ENCODE measurements at places on chromosomes 5 and 9.

GRCh38 chr9:16869882-16870595 lies 431 bp downstream of the BNC2 start:
- DNase-seq = no peak

DNA sequence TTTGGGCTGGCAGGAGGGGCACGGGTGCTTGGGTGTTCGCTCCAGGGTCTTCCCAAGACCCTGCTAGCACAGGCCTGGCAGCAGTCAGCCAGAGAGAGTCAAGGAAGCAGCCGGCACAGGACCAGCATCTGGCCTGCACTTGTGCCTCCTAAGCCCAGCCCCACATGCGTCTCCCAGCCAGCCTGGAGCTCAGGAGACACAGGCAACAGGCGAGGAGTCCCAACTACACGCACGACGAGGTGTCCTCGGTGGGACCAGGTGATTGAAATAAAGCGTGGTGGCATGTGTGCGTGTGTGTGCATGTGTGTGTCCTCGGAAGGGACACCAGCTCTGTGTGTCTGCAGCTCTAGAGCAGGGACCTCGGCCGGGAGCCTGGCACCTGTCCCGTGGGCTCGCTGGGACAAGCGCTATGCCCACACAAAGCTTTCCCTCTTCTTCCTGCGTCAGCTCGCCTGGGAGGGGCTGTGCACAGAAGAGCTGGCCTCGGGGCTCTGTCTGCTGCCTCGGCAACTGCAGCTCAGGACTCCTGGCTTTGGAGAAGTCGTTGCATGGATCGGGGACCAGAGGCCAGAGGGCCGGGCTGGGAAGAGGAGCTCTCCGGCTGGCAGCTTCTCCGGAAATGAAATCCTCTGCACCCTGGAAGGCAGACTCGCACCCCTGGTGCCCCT lies 14.7 kb upstream of the SLC9A3 start:
- DNase-seq = no peak

DNA sequence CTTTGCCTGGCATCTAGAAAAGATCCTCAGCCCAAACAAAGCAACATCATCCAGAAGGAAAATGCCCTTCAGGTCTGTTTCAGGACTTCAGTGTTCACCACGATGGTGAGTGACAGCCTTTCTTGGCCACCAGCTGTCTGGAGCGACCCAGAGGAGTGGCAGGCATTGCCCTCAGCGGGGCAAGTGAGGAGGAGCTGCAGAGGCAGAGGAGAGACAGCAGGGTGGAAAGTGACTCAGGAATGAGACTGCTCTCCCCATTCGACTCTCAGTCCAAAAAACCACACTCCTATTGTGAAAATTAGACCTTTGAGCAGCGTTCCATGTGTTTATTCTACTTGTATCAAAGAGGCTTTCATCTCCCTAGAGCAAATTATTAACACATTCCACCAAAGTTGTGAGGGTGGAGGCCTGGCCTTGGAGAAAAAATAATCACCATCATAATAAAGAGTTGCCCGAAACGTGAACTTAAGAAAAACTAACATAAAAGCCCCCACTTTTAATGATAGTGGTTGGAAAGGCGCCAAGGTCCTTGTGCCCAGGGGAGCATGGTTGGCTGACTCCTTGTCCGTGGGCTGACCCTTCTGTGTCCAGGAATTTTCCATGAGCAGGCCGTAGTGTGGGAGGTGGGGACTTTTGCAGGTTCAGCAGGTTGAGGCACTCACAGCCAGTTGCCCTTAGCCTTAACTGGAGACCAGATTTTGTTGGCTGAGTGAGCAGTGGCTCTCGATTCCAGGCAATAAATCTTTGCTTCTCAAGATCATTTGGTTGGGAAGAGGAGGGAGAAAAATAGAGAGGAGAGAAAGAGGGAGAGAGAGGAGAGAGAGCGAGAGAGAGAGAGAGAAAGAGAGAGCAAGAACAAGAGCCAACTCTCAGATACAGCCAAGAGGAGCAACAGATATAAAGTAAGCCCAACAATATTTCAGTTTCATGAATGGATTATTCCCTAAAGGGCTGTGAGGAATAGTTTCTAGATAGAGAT lies 125.9 kb upstream of the ANKRD55 start:
- no peak for DNase-seq

DNA sequence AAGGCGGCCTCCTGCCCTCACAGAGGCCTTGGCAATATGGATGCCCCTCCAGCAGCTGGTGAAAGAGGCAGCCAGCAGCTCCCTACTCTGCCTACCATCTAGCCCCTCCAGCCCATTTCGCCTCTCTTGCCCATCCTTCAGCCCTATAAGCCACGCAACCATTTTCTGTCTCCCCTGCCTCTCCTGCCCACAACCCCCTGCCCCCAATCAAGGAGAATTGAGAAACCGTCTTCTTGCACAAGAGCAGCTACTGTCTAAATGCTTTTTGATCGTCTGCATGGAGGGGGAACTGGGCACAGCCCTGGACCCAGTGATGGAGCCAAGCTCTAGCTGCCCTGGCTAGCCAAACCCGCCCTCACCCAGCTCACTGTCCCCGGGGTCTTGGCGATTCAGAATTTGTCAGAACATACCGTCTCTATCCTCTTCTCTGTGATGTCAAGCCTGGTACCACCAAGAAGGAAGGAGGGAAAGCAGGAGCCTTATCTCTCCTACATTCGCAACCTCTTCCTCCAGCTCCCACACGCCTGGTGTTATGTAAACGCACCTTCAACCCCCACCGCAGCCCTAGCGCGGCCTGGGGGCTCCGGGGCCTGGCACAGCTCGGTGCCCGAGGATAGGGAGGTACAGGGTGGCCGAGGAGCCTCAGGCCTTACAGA lies 1.2 kb downstream of the SPRY4 start:
- no peak for DNase-seq

DNA sequence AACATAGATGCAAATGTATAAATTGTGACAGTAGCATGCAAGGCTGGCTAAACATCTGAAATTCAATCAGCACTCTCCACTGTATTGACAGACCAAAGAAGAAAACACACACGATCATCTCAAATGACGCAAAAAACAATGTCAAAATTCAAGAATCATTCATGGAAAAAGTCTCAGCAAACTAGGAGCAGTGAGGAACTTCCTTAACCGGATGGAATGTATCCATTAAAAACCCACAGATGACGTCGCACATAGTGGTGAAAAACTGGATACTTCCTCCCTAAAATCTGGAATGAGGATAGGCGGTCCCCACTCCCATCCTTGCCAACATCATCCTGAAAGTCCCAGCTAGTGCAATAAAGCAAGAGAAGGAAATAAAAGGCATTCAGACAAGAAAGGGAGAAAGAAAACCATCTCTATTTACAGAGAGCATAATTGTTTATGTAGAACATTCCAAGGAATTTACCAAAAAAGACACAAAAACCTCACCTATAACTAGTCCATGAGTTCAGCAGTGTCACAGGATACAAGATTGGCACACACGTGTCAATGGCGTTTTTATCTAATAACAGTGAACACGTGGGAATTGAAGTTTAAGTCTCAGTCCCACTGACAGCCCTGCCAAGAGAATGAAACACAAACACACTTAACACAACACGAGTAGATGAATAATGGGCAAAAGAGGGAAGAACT lies 14.1 kb upstream of the CEP72 start:
- no peak for DNase-seq

GRCh38 chr5:149083846-149084245 lies 21.0 kb upstream of the SH3TC2 start:
- DNase-seq = no peak

- DNase-seq = peak; percentile 51
These were observed 825 bp upstream of the PCAT7 start for GRCh38 chr9:94554078-94554438.

DNA sequence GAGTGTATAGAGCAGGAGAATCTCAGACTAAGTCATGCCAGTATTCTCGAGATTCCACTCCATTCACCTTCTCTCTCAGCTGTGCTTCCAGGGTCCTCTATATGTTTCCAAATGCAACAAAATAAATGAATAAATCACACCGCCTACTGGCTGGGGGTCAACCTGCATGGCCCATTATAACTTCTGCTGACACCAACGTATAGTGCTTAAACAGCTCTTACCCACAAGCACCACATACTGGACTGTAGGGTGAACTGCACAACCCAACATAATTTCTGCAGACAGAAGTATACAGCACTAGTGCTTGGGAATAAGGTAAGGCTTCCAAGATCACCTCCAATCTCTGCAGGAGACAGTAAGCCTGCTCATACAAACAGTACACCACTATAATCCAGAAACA lies 33.1 kb upstream of the HTR4 start:
- DNase-seq = peak; percentile 58

- no peak for DNase-seq
These were observed 645.4 kb downstream of the PRELID2 start for GRCh38 chr5:145189746-145190145.

DNA sequence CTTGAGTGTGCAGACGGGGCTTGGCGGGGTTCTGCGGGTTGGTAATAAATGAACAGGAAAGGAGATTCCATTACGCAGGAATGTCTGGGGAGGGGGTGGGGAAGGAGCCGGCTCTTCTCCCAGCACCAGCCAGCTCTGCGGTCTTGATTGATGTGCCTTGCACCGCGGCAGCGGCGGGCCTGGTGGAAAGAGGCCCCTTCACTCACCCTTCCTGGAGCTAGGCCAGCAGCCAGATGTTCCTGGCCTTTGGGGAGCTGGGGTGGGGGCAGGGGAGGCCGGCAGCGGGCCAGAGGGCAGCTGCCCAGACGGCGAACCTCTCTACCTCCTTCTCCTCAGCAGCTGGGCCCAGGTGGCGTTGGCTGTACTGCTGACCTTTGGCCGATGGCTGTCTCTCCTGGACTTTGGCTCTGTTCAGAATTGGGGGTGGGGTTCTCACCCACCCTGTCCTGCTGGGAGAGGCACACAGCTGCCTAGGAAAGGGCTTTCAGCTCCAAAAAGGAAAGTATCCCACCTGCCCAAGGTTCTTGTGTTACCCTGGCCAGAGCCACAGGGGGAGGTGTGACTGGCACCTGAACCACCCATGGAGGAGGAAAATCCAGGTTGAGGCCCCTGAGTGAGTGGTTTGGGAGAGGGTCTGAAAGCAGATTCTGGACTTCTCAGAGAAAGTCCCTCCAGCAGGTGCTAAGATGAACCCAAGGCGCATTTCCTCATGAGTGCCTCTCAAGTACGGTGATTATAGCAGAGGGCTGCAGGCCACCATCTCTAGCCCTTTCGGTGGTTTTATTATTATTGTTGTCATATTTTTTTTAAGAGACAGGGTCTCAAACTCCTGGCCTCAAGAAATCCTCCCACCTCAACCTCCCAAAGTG lies 58.0 kb upstream of the SYNPO start:
- DNase-seq = no peak

GRCh38 chr9:127944586-127945218 lies 7.0 kb upstream of the DPM2 start:
- no peak for DNase-seq

GRCh38 chr9:2599896-2600295 lies 21.7 kb upstream of the VLDLR start:
- no peak for DNase-seq

- no peak for DNase-seq
These were observed 100.5 kb downstream of the ENC1 start for GRCh38 chr5:74539986-74540385.

- DNase-seq = no peak
These were observed 206.4 kb upstream of the CDKN2B start for GRCh38 chr9:22215521-22215920.

GRCh38 chr5:13640270-13640669 lies 304.2 kb downstream of the DNAH5 start:
- no peak for DNase-seq

- DNase-seq = no peak
These were observed 228.2 kb downstream of the GRIA1 start for GRCh38 chr5:153718713-153719112.

DNA sequence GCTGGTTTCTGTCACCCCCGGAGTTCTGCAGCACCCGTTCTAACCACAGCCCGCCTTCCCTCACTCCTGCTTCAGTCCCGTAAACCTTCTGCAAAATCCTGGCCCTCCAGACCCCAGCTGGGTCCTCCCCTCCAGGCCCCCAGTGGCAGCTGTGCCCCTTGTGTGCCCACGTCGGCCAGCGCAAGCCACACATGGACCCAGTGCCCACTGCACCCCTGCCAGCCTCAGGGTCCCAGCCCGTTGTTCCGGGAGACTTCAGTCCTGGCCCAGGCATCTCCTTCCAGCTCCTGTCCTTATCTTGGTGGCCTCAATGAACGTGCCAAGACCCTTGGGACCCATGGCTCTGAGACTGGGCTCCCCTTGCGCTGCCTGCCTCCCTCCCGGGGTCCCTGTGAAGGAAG lies 43.2 kb downstream of the EXD3 start:
- no peak for DNase-seq

DNA sequence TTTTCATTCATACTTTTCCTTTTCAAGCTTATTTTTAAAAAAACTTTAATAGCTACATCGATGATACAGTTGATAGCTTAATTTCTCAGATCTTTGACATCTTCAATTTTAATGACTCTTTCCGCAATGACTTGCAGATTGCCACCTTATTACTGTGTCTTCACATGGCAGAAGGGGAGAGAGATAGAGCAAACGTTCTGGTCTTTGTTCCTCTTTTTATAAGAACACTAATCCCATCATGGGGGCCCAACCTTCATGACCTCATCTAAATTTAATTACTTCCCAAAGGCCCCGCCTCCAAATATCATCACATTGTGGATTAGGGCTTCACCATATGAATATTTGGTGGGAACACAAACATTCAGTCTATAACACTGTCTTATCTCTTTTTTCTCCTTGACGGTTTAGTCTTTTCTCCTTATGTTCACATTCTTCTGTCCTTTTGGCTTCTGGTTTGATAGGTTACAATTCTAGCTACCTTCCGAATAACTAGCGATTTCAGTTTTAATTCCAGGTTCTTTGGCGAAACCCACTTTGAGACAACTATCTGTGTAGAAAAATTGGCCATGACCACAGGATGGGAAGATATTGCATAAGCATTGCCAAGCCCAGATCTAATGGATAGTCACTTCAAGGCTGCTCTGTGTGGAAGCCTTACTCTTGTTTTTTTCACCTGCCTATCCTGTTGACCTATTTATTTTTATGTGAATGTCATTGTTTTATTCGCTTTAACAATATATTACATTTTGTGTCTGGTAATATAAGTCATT lies 5.0 kb downstream of the ZNF189 start:
- DNase-seq = no peak

DNA sequence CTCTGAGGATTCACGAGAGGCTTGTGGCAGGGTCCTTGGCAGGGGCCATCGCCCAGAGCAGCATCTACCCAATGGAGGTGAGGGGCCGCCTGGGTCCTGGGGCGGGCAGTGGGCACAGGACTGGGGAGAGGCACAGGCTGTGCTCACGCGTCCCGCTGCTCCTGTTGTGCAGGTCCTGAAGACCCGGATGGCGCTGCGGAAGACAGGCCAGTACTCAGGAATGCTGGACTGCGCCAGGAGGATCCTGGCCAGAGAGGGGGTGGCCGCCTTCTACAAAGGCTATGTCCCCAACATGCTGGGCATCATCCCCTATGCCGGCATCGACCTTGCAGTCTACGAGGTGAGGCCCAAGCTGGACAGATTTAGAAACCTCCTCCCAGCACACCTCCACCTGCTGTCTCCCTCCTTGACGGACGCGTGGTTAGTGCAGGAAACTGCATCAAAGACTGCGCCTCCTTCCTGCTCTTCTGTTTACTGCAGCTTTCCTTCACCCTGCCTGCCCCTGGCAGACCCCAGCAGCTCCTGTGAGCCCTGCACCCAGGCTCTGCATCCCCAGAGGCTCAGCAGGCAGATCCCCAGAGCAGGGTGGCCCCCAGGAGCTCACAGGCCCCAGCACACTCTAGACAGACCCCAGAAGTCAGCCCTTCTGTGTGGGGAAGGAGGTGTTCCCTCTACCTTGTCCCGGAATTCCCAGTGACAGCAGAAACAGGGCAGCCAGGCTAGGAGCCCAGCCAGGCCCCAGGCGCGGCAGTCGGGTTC lies 21.2 kb downstream of the PTGES2 start:
- DNase-seq = no peak

GRCh38 chr9:129962451-129962864 lies 80.5 kb downstream of the FNBP1 start:
- DNase-seq = no peak
